NCI-H526 treated with DMSO at 0.1 percent for 48 hours (cell line): ENCODE measurements at places on chromosomes 13 and 19.

DNA sequence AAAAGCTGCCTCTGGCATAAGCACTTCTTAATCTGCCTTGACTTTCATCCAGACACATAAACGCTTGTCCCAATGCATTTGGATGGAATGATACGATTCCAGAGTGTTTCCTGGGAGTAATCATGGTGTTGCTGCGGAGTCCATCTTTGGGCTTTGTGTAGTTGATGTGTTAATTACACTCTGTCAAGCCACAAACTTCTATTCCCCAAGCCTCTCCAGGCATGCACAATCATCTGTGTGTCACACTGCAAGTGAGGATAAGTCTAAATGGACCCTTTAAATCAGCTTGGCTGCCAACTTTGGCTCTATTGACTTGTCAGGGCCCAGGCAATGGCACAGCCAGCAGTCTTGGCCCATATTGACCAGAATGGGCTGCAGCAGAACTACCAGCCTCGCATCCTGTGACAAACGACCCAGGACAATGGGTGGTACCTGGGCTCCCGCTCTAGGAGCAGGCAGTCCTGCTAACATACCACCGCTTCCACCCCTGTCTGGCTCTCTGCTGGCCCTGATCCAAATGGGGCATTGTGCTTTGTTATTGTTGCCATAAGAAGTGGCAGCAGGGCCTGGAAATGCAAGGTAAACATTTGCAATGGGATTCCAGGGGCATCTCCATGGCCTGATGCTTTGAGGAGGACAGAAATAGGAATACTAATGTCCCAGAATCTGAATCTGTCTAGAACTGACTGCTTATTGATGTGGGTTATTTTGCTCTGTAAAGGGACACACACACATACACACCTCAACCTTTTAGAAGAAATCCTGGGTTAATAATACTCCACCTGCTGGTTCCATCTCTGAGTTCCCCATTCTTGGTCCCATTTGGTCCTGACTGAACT is 127.2 kb downstream of the DNAJC15 start:
- no peak for DNase-seq

DNA sequence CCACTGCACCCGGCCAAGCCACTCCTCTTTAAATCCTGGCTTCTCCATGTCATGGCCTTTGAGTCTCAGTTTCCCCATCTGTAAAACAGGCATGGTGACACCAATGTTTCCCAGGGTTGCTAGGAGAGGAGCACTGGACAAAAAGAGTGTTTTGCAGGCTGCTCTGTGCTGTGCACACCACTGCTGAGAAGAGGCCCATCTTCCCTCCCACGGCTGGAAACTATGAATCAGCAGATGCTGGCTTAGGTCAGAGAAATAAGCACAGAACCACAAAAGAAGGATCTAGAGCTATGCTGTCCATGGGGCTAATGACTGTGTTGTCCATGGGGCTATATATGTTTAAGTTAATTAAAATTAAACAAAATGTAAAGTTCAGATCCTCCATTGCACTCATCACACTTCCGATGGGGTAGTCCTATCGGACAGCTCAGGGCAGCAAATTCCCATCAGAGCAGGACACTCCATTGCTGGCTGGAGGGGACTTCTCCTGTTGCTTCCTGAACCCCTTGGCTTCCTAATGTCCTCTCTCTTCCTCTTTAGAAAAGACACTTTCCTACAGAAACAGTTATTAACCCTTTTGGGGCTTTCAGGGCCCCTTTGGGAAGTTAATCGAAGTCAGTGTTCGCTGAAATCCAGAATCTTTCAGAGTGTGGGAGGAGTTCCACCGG is 37.1 kb downstream of the TSHZ3 start:
- DNase-seq = no peak

DNA sequence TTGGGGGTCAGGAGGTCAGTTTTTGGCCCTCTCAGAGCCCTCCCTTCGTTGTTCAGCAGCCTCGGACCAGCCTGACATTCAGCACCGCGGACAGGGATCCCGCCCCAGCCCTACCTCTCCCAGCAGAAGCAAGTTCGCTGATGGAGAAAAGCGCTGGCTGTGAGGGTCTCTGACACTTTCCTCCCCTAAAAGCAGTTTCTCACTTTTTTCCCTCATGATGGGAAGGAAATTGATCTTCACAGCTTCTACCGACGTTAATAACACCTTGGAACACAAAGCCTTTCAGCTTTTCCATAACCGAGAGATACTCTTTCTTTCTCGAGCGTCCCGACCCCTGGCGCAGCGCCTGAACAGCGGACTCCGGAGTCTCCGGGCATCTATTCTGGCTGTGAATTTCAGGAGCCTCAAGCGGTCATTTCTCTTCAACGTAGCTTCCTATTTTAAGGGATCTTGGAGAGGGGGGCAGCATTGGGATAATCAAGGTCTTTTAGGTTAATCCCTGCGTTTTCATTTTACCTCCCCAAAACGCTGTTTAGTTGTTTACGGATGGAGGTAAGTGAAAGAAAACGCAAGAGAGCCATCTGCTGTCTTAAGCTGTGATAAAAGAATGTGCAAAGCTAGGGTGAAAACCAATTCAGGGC is 467.2 kb downstream of the ITGBL1 start:
- DNase-seq = no peak

GRCh38 chr19:12075538-12076139 is 11.1 kb downstream of the ZNF844 start:
- no peak for DNase-seq

DNA sequence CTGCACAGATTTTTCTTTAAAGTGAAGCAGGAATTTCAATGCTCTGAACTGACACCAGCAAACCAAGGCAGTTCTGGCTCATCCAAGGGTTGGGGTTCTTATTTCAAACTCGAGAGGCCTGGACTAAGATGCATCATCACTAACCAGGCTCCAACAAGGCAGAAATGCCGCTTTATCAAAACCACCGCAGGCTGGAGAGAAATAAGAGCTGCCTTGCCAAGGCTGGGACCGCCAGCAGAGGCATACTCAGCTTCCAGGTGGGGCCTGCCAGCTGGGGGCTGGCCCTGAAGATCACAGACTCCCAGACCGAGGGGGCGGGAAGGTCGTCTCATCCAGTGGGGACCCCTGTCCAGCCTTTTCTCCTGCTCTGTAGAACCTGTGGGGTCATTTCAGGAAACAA is 37.4 kb upstream of the GAS6 start:
- DNase-seq = no peak

GRCh38 chr13:95480131-95480545 is 72.4 kb upstream of the CLDN10 start:
- no peak for DNase-seq

GRCh38 chr19:3292958-3293529 is 68.6 kb downstream of the CELF5 start:
- DNase-seq = no peak

- DNase-seq = no peak
Measured at GRCh38 chr13:80824229-80824628, 483.3 kb upstream of the SPRY2 start.

GRCh38 chr19:43634506-43634871 is 5.2 kb downstream of the CADM4 start:
- DNase-seq = no peak

DNA sequence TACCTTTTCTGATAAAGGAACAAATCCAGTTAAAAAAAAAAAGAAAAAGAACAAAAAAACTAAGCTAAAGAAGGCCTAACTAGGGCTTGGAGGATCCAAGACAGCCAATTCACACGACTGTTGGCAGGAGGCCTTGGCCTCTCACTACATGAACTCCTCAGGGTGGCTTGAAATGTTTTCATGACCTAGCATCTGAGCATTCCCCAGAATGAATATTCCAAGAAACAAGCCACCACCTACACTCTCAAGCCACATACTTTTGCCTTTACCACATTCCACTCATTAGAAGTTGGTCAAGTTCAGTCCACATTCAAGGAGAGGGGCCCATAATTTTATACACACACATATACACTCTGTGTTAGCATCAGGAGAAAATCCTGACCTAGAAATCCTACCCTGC is 97.6 kb upstream of the SIAH3 start:
- no peak for DNase-seq

- no peak for DNase-seq
Measured at GRCh38 chr19:51253088-51253806, 2.4 kb downstream of the SIGLECL1 start.

DNA sequence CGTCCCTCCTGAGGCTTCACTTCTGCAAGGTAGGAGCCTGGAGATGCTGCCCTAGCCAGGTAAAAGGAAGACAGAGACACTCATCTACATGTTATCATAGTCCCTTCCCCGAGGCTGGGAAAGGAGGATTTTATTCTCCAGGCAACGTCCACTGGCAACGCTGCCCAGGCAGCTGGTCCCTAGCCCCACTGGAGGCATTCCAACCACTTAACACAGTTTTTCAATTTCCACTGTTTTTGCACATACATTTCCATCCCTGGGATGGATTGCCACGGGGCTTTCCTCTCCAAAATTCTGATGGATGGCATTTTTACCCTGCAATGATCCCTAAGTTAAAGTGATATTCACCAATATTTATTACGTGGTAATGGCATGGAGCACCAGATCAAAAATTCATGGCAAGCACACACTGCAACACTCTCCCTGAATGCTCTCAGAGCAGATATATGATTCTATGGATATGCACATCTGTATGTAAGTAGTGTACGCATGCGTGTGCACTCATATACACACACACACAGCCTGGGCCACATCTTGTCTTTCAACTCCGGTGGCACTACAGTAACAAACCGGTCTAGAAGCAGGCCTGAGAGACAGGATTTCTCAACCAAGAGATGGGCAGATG is 322.3 kb upstream of the TSHZ3 start:
- DNase-seq = no peak

GRCh38 chr13:40026174-40026585 is 370.7 kb downstream of the COG6 start:
- no peak for DNase-seq

DNA sequence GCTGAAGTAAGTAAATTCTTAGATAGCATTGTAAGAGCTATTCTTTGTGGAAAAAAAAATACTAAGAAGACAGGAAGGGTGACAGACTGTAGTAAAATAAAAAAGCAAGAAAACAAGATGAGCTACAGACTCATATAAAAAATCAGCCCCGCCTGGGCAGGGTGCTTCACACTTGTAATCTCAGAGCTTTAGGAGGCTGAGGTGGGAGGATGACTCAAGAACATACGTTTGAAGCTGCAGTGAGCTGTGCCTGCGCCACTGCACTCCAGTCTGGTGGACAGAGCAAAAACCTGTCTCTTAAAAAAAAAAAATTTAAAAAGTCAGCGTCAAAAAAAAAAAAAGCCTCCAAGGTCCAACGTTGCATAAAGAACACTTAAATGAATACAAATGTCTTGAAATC is 102.1 kb downstream of the VWA8 start:
- no peak for DNase-seq

GRCh38 chr13:30857018-30857417 is 49.1 kb upstream of the MEDAG start:
- no peak for DNase-seq

DNA sequence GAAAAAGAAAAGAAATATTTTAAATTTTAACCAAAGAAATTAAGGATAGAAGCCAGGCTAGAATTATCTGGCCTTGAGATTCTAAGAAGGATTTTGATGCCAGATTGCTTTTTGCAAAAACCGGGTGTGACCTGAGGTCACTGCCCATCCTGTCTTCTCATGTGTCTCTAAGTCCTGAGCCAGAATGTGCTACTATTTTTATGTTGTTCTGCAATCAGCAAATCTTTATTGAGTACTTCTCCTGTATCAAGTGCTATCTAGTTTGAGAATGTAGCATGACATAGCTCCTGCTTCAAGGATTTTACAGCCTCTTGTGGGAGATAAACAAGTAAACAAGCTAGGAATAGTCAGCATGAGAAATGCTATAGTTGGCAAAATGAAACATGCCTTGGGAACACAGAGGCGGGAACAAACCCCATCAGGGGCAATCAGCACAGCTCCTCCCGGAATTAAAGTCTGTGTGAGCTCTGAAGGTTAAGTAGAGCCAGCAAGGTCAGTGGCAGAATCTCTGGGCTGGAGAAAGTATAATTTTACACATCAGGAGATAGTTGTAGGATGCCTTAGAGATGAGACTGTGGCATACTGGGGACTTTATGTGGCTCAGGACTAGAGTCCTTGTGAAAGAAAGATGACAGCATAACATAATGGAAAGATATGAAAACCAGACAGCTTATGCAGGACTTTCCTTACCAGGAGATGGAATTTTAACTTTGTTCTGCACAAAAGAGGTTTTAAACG is 899.5 kb upstream of the SLC10A2 start:
- no peak for DNase-seq

DNA sequence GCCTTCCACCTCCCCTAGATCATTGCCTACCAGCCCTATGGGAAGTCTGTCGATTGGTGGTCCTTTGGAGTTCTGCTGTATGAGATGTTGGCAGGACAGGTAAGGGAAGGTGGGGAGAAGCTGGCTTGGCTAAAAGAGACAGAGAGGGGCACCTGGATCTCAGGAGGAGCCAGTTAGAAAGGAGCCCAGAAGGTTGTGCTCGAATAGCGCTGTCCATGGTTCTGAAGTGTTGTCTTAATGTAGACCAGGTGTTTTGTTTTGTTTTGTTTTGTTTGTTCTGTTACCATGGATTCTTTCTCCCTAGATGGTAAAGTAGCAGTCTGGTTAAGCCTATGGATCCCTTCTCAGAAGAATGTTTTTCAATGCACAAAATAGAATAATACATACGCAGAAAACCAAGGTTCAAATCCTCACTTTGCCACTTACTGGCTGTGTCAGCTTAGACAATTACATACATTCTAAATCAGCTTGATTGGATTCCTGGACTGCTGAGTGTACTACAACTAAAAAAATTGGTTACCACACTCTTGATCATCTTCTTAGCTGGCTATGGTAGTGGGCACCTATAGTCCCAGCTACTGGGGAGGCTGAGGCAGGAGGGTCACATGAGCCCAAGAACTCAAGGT is 5.9 kb upstream of the CACNG7 start:
- DNase-seq = no peak

DNA sequence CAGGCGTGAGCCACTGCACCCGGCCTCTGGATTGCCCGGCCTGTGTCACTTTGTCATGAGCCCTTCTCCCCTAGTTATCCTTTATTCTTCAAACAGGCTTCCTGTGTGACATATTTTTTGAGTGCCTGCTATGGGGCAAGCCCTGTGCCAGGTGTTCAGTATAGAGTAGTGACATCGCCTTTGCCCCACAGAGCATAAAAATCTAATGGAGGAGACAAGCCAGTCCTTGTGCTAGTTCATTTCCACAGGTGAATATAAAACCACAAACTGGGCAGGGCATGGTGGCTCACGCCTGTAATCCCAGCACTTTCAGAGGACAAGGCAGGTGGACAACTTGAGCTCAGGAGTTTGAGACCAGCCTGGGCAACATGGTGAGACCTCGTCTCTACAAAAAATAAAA is 43.2 kb downstream of the BBC3 start:
- no peak for DNase-seq

DNA sequence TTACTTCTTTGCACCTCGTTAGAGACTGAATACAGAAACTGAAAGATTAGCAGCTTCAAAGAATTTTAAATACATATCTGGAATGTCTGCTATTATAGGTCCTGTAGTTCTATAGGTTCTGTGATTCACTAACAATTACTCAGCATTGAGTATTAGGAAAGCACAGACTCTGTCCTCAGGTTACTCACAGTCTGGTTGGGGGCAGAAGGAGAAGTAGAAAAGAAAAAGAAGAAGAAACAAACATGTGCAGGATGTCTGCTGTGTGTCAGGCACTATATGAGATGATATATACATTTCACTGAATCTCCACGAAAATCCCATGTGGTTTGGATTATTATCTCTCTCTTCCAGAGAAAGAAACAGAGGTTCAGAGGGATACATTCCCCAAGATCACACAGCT is 40.1 kb downstream of the SERTM1 start:
- no peak for DNase-seq
